Glutamatergic neuron (in vitro differentiated cells): ENCODE measurements at places on chromosomes 2 and 18. TPM values are rescaled to one million over a fixed set of nuclear protein-coding genes. Genes with fewer than 3 reads are reported as not detected.

DNA sequence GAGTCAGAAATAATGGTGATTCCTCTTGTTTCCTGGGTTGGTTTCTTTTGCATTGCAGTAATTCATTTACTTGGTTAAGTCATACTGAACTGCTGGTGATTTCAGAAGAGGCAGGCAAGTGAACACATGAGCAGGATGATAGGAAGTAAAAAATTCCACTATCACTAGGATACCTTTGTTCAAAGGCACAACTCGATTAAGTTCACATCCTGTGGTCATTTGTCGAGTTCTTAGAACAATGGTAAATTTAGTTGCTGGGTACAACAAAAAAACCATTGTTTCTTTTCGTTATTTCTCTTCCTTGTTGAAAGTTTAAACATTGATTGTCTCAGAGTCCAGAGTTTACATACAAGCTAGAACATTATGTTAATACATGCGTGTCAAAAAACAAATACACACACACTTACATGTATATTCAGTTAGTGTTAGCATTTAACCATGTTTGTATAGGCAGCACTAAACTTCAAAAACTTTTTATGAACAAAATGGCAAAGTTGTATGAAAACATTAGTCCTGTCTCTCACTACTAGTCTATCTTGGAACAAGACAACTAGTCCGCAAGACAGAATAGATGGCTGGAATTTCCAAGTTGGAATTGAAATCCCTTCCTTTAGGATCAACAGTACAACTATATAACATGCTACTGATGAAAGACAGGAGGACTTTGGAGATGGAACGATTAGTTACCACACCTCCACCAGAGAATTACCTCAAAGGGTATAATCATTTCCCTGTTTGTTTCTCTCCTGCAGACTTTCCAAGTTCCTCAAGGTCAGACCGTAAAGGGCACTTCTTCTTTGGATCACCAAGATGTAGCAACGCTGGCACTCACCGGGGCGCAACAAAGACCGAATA is 26.2 kb downstream of the STK39 start:
- peaks cover 4% of the 10 kb centered on the region for H3K4me1 ChIP-seq
- no peak overlapping the region for H3K27ac ChIP-seq
- no peak overlapping the region for H3K4me3 ChIP-seq
- no peaks in the 10 kb centered on the region for H3K36me3 ChIP-seq
- H3K27me3 ChIP-seq: no peaks in the 10 kb centered on the region

DNA sequence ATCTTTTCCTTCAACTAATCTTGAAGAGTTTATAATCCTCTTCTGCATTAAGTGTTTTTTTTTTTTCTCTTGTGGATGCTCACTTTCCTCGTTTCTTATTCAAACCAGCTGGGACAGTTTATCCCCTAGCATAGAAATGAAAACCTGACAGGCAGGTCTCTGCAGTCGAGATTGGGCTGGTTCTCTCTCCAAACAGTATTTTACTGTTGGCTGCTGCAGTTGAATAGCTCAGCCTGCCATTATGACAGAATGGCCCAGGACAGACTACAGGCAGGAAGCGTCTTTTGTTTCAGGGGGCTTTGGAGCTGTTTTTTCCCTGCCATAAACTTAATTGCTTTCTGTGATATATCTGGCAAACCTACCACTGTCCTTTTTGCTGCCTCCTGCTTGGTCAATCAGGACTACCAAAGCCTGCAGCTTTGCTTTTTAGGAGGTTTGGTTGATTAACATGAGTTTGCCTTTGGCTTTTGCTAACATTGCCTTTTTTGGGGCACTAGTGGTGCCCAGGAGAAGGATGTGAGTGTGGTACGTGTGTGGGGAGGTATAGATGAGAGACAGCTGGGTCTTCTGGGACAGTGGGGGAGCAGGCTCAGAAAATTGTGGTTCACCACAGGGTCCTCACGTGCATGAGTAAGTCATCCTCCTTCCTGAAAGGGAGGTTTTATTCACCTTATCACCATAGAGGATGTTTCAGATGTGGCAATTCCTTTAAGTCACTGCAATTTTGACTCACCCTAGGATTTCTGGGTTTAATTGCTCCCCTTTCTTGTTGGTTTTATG is 128.7 kb downstream of the LYPD6B start:
- peaks cover 34% of the 10 kb centered on the region for H3K4me1 ChIP-seq
- no peak overlapping the region for H3K4me3 ChIP-seq
- H3K36me3 ChIP-seq: peaks cover 11% of the 10 kb centered on the region
- no peak for DNase-seq

DNA sequence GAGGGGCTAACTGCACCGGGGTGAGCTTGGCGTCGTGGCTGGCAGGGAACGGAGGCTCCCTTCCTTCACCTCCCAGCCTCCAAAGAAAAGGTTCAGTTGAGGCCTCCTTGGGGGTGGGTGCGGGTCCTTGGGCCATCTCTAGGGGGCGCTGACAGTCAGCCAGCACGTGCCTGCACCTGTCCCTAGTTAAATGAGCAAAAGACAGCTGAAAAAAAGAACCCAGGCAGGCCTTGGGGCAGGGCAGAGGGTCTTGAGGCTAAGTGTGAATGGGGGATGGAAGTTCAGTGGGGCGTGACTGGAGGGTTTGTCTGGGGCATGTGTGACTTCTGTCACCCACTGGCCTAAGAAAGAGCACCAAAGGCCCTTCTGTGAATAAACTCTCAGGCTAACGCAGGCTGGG is 56.4 kb downstream of the ZFP36L2 start:
- no peak for DNase-seq
- no peak overlapping the region for H3K4me3 ChIP-seq
- no peaks in the 10 kb centered on the region for H3K4me1 ChIP-seq

DNA sequence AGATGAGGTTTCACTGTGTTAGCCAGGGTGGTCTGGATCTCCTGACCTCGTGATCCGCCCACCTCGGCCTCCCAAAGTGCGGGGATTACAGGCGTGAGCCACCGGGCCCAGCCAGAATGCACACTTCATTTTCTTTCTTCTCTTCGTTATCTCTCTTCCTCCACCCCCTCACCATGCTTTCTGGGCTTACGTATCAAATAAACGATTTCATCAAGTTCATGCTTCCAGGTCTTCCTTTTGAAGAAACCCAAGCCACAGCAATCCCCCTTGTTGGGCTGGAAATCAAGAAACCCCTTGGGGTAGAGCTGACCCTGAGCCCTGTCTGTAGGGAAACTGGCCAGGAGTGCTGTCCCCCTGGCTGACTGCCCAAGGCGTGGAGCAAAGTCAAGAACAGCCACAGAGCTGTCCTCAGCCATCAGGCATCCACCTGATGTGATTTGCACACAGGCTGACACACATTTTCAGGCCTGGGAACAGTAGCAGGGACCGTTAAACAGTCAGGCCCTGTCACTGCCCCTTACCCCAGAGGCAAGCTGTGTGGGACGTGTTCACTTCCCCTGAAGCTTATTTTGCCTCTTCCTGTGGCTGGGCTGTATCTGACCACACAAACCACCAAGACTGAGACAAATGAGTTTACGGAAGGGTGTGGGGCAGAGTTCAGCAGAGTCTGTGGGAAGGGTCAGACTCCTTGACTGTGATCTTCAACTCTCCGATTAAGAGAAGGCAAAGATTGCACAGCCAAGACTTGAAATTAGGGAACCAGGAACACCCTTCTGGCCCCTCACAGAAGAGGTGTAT is 15.1 kb upstream of the NMUR1 start:
- peaks cover 6% of the 10 kb centered on the region for H3K36me3 ChIP-seq
- H3K4me1 ChIP-seq: no peaks in the 10 kb centered on the region
- no peak overlapping the region for H3K4me3 ChIP-seq
- no peak overlapping the region for H3K27ac ChIP-seq

GRCh38 chr2:232085826-232086425 is 124.4 kb downstream of the DIS3L2 start:
- DNase-seq: no peak
- H3K36me3 ChIP-seq: no peaks in the 10 kb centered on the region
- no peak overlapping the region for H3K27ac ChIP-seq

GRCh38 chr2:113724010-113724409 is 32.4 kb downstream of the SLC35F5 start:
- H3K27me3 ChIP-seq: no peaks in the 10 kb centered on the region
- H3K4me3 ChIP-seq: no peak overlapping the region
- H3K27ac ChIP-seq: no peak overlapping the region
- no peak for DNase-seq

GRCh38 chr2:151857650-151858049 is 29.4 kb upstream of the ARL5A start:
- no peak for DNase-seq
- no peak overlapping the region for H3K27ac ChIP-seq
- no peak overlapping the region for H3K4me3 ChIP-seq
- no peaks in the 10 kb centered on the region for H3K36me3 ChIP-seq
- H3K27me3 ChIP-seq: no peaks in the 10 kb centered on the region

DNA sequence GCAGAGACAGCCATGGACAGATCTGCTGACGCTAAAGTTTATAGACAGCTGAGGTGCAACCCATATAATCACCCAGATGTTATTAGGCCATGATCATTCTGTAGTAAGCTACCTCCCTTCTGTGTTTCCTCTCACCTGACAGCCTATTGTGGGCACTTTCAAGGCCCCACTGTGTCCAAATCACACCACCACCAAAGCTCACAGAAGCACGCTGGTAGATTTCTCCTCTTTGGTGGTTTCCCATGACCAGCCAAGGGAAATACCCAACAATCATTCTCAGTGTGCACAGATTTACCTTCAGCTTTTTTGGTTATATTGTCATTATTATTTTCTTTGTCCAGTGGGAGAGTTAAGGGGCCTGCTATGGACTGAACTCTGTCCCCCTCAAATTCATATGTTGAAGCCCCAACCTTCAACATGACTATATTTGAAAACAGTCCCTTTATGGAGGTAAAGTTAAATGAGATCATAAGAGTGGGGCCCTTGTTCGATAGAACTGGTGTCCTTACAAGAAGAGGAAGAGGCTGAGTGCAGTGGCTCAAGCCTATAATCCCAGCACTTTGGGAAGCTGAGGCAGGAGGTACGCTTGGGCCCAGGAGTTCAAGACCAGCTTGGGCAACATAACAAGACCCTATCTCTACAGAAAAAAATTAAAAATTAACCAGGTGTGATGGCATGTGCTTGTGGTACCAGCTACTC is 74.0 kb upstream of the MSH6 start:
- no peak overlapping the region for H3K4me3 ChIP-seq
- H3K27me3 ChIP-seq: peaks cover 4% of the 10 kb centered on the region
- H3K27ac ChIP-seq: no peak overlapping the region
- DNase-seq: no peak
- H3K4me1 ChIP-seq: no peaks in the 10 kb centered on the region
- no peaks in the 10 kb centered on the region for H3K36me3 ChIP-seq

DNA sequence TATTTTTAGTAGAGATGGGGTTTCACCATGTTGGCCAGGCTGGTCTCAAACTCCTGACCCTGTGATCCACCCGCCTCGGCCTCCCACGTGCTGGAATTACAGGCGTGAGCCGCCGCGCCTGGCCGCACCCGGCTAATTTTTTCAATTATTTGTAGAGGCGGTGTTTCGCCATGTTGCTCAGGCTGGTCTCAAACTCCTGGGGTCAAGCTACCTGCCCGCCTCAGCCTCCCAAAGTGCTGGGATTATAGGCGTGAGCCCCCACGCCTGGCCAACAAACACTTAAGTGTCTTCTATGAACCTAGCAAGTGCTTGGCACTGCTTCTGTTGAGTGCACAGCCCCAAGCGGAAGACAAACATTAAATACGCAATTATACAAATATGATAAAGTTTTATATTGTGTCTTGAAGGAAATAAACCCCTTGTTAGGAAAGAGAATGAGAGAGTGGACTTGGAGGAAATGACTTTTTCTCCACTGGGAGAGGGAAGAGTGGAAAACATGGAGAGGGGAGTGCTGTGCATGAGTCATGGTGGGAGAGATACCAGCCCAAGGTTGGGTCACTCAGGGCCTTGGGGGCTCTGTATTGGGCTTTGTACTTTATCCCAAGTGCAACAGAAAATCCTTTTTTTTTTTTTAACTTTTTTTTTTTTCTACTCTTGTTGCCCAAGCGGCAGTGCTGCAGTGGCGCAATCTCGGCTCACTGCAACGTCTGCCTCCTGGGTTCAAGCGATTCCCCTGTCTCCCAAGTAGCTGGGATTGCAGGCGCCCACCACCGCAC is 41.4 kb upstream of the ACTR2 start:
- no peak overlapping the region for H3K4me3 ChIP-seq
- no peaks in the 10 kb centered on the region for H3K36me3 ChIP-seq
- DNase-seq: no peak
- H3K27ac ChIP-seq: no peak overlapping the region

- DNase-seq: no peak
- peak overlapping the region; percentile 3 for H3K27ac ChIP-seq
- H3K27me3 ChIP-seq: peaks cover 5% of the 10 kb centered on the region
- no peaks in the 10 kb centered on the region for H3K36me3 ChIP-seq
Observed at GRCh38 chr2:39642051-39642718, 23.5 kb upstream of the TMEM178A start.

GRCh38 chr2:140880573-140880972 is 1250.2 kb downstream of the LRP1B start:
- H3K4me1 ChIP-seq: no peaks in the 10 kb centered on the region
- H3K27me3 ChIP-seq: no peaks in the 10 kb centered on the region
- H3K27ac ChIP-seq: no peak overlapping the region
- H3K4me3 ChIP-seq: no peak overlapping the region
- no peak for DNase-seq

DNA sequence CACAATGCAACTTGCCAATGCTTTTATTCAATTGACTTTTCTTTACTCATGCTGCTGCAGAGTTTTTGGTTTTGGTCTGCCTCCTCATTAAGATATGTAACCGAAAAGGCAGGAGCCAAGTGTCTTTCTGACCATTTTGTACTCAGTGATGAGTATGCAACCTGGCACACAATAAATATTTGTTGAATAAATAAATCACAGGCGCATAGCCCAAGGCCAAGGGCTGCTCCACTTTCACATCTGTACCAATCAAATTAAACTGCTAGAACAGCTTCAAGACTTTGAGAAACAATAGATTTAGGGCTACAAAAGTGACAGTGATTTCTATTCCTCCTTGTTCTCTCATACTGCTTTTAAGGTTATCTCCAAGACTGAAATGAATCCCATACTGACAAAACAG is 828.2 kb downstream of the RNF144A start:
- H3K36me3 ChIP-seq: no peaks in the 10 kb centered on the region
- no peak for DNase-seq
- peaks cover 11% of the 10 kb centered on the region for H3K4me1 ChIP-seq
- peak overlapping the region; percentile 57 for H3K27ac ChIP-seq
- peaks cover 2% of the 10 kb centered on the region for H3K27me3 ChIP-seq
- H3K4me3 ChIP-seq: no peak overlapping the region

DNA sequence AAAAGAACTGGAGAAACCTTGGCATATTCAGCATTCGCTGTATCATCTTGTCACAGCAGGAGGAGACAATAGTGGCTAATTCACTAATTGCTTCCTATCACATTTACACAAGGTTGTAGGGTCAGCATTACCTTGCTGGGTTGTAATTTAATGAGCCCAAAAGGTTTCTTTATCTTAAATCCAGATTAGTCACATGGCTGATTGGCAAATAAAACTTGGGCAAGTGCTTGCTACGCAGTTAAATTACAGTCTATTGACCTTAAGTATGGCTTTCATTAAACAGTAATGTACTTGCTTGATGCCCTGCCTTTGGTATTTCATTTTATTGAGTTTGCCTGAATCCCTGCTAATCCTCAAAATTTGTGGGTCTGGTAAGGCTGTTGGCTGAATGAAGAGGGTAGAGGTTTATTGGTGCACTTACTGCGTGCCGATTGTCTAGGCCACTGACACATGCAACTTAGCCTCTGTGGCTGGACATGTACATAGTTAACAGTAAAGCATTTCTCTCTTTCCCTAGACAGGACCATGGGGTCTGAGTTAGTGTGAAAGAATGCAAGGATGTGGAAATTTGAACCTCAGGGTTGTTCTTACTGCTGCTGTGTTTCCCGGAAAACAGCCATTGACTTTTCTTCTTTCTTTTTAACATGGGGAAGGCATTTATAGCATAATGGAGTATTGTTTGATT is 34.3 kb downstream of the FMNL2 start:
- H3K4me1 ChIP-seq: peaks cover 47% of the 10 kb centered on the region
- no peak overlapping the region for H3K27ac ChIP-seq
- no peaks in the 10 kb centered on the region for H3K36me3 ChIP-seq

Gene C2orf72
- 0.42 TPM for total RNA-seq

Gene INHA
- total RNA-seq: not detected

Gene SAG
- not detected for total RNA-seq

Gene ACMSD
- not detected for total RNA-seq

Gene MYOM1
- total RNA-seq: 1.3 TPM

Gene NEUROD1
- total RNA-seq: 65.5 TPM
